ENCODE measurements at places on chromosomes 7 and 10.

DNA sequence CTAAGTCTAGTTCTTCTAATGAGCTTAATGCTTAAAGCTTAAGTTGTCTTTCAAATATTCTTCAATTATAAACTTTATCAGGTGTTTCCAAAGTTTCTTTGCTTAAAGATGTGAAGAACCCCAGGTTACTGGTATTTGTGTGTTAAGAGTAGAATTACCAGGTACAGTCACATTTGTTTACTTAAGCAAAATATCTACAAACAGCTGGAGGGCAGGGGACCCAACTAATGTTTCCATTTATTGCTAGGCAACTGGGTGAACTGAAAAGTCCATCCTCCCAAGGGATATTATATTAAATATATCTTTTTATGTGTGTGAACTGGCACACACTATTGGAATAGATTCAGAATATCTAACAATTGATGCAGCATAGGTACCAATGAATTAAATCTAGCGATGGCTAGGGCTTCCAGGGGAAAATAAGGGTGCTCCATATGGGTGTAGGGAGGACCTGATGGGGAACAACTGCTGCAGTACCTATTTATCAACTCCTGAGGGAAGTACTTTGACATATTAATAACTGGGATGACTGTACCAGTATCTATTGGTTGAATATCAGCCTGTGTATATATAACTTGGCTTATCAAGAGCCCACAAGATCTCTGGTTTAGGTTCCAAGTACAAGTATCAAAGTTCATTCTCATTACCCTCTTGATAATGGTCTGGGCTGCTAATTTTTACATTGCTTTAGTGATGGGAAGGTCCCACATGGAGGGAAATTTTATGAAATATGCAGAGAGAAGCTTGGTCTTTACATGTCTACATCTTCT lies 10.3 kb upstream of the AGR3 start:
- no peak for DNase-seq

DNA sequence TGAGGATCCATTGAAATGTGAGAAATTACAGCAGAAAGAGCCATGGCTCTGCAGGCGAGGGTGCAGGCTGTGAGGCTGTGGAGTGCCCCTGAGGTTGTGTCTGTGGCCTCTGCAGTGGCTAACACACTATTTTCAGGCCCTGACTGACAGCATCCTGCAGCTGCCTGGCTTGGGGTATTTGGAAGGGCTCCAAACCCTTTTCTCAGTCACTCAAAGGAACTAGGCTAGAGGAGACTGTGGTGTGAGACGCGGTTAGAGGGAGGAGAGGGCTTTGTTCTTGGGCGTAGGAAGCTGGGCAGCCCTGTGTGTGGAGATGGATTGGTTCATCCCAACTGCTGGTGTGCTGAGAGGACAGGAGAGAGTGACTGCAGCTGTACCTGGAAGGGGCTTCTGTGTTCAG lies 134.9 kb downstream of the RAMP3 start:
- no peak for DNase-seq

DNA sequence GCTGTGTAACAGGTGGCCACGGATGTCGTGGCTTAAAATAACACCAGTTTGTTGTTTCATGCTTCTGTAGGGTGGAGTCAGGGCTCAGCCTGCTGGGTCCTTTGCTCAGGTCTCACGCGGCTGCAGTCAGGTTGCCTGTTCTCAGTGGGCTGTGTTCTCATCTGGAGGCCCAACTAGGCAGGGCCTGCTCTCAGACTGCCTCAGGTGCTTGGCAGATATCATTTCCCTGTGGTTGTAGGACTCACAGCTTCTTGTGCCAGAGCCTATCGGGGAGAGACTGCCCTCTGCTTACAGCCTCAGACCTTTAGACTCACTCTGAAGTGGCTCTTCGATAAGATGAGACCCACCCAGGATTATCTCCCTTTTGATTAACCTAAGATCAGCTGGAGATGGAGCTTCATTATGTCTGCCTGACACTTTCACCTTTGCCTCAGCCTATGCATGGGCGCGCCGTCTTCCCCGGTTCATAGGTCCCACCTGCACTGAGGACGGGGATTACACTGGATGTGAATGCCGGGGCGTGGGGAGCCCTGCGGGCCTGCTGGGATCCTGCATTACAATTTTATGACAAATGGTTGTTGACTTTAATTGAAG lies 55.3 kb downstream of the INPP5A start:
- no peak for DNase-seq

DNA sequence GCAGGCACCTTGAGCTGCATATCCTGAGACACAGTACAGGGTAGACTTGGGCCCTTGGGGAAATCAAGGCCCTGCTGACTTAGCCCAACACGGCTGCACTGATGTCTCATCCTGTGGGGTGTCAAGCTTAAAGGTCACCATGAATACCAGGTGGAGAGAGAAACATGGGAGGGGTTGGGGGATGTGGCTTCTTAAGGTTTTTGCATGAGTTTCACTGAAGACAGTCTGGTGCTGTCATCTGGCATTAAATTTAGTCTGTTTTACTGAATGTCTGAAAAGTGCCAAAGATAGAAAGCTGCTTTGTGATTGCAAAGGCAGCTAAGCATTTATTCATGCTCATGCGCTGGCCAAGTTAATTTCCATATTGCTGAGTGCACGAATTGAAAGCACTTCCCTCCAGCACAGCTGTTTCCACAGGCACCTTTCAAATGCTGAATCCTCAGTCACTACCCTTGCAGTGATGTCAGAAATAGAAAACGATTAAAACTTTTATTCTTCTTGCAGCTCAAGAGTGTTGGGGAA lies 102.1 kb downstream of the OSBPL3 start:
- DNase-seq, result peak; percentile 25

DNA sequence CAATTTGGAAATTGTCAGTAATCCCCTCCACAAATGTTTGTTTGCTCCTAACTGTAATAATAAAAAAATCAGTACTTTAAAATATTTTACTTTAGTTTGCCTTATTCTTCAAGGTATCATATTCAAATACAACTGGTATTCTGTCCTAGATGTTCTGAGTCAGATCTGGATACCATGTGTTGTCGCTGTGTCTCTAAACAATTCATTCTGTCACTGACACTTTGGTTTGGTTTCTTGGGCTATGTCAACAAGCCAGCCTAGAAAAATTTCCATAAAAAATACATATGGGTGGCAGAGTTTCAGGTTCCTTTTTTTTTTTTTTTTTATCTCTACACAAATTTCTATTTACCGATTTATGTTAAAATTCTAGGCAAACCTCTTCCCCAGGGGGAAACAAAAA lies 33.2 kb upstream of the SEMA3D start:
- DNase-seq, result no peak

Measured in activated CD8-positive, alpha-beta memory T cell treated with anti-CD3 and anti-CD28 coated beads, Interleukin-2, amount 50 U/mL, for 4 hours (primary cell).